IMR-90 (cell line): ENCODE measurements at places on chromosomes 4 and X.

DNA sequence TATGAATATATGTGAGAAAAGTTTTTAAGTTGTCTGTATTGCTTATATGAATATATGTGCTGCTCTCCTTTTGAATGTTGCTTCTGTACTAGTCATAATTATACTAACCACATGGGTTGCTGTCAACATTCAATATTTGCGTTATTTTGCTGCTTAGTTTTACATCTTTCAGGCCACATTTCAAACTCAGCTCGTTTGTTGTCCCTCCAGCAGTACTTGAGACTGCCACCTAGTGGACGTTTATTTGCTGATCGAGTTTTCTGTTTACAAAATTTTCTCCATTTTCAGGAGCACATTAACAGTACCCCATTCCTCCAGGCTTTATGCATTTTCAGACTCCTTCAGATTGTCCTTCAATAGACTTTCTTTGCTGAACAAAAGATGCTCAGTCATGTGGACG is 75.8 kb downstream of the NUDT11 start:
- peak; percentile 45 for DNase-seq

DNA sequence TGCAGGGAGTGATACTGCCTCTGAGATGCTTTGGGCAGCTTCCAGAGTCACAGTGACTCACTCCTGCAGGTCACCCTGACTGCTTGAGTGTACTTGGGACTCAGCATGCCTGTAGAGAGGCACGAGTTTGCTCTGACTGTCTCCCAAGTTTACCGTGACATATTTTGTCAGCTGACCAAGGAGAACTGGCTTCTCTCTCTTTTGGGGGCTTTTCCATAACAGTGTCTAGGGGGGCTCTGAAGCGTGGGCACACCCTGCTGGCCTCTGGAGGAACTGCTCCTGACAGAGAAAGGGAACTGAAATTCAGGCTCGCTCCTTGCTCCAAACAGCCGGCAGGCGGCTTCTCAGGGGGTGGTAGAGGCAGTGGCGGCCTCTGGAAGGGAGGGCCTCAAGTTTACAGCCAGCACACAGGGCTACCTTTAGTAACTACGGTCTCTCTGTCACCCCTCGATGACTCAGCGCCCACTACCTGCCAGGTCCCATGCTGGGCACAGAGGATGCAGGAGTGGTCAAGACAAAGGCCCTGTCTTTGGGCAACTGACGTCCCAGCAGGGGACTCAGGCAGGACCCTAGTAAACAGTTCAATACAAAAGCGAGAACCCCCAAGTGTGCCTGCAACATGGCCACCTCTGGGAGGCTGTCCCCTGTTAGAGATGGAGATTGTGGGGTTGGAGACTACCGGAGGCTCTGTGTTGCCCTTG is 17.8 kb downstream of the ZNF185 start:
- peak; percentile 79 for DNase-seq

GRCh38 chr4:20354120-20354519 is 102.4 kb downstream of the SLIT2 start:
- no peak for DNase-seq

DNA sequence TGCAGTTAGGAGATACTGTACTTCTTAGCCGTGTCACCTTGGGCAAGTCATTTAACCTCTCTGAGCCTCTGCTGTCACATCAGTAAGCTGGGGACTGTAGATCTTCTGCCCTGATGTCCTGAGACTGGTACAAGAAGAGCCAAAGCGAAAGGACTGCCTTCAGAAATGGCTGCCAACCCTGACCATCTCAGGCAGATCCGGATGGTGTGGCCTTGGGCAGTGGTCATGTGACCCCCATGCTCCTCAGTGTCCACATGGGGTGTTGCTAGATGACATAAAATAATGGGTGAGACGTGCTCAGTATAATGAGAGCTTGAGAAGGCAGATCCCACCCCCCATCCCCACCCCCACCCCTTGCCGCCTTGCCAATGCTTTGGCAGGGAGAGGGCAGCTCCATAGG is 60.4 kb upstream of the MTM1 start:
- no peak for DNase-seq

DNA sequence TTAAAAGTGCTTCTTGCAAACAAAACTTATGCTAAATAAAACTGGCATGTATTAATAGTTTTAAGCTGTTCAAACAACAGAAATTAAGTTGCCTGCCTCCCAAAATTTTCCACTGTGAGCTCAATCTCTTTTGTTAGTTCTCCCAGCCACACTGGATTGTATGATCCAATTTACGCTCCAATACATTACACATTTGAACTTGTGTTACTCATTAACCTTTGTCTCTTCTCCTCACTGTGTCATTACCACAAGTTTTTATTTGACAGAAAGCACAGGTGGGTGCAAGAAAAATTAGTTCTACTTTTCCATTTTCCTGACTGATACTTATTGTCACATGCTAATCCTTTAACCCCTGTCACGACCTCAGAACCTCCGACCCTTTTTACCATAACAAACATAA is 55.5 kb downstream of the SHISA3 start:
- DNase-seq: no peak

GRCh38 chrX:136143711-136144110 is 3.6 kb upstream of the FHL1 start:
- no peak for DNase-seq

- no peak for DNase-seq
Measured at GRCh38 chrX:71227370-71228062, 4.5 kb downstream of the GJB1 start.

DNA sequence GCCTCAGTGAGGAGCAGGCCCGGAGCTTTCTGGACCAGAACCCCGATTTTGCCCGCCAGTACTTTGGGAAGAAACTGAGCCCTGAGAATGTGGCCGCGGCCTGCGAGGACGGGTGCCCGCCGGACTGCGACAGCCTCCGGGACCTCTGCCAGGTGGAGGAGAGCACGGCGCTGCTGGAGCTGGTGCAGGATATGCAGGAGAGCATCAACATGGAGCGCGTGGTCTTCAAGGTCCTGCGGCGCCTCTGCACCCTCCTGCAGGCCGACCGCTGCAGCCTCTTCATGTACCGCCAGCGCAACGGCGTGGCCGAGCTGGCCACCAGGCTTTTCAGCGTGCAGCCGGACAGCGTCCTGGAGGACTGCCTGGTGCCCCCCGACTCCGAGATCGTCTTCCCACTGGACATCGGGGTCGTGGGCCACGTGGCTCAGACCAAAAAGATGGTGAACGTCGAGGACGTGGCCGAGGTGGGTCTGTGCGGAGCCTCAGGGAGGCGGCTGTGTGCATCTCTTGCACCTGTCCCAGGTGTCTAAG is 323 bp downstream of the PDE6B start:
- no peak for DNase-seq

DNA sequence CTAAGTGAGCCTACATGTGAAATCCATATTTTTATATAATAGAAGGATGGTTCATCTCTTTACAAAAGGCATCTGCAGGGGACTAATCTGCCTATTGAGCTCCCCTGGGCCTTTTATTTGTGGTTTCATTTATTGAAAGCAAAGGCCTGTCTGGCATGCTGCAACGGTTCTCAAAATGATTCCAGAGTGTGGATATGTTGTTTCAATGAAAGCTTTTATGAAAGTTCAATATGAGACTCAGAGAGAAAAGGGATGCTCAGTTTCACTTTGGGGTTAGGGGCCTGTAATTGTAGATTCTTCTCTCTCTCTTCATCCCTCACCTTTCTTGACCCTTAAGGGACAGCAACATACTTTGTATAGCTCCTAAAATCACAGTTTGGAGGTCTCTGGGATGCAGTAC is 204.2 kb upstream of the CASK start:
- DNase-seq: no peak

GRCh38 chr4:45345558-45345957 is 619.2 kb upstream of the GNPDA2 start:
- DNase-seq: no peak

DNA sequence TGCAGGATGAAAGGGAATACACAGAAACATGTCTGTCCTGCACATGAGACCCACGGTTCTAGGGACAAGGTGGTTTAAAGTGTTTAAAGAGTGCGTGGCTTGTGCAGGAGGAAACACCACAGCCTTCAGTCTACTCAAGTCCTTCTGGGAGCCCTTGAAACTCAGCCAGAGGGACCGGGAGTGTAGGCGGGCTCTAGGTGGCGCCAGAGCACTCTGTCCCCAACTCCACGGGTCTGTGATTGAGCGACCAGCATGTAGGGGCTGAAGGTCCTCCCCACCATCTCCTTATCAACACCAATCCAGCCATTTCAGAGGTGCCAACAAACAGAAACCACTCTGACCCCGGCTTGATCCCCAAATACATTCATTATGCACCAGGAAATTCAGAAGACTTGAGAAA is 82.0 kb upstream of the CLDN34 start:
- peak; percentile 71 for DNase-seq

DNA sequence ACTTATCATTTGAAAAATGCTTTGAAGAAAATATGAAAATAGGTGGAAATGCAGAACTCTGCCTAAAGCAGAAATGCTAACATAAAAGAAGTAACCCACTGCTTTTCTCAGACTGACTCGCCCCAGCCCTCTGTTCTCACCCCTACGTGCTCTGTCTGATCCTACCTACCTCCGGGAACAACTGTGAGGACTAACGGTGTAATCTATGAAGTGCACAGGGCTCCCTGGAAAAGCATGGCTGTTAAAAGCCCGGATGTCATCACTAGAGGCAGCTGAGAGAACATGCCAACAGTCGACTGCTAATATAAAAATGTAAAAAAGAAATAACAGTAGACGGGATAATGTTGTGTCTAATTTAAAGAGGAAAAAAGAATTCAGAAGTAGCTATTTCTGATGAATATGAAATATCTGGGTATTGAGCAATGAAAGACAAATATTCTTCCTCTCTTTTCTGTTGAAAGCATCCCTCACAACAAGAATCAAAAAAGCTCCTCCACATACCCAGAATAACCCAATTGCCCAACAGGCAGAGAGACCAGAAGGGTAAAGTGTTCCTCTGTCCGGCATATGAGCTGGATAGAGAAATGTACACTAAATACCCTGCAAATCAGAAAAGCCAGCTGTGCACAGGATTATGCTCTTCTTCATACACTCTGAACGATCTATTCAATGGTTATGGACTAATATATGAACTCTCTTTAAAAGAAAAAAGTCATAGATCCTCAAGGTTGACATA is 130.7 kb downstream of the TSPAN5 start:
- peak; percentile 17 for DNase-seq
